ENCODE measurements at places on chromosomes 11 and 22.
A peak's percentile ranks its signal among the peaks of the same experiment; 100 is the strongest.

GRCh38 chr11:46180736-46181135 is 59.5 kb upstream of the PHF21A start:
- DNase-seq = no peak

- DNase-seq = no peak
These were observed 54.4 kb downstream of the ALX4 start for GRCh38 chr11:44255406-44256071.

DNA sequence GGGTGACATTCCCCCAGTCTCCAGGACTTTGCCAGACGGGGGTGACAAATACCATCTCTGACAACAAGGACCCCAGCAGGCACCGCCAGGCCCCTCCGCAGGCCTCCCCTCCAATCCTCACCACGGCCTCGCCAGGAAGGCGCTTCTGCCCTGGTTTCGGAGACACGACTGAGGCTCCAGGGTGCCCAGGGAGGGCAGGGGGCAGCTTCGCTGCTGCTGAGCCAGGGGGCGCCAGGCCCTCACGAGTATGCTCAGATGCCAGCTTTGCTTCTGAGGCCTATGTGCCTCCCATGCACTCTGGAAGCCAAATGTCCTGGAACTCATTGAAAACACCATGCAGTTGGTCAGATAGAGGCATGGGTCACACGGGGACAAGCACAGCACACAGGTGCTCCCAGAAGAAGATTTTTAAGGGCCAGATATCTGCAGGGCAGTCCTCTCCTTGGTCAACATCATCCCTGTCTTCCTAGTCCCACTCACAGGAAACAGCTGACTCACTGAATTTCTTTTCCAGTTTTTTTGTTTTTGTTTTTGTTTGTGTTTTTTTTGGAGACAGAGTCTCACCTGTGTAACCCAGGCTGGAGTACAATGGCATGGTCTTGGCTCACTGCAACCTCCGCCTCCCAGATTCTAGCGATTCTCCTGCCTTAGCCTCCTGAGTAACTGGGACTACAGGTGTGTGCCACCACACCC is 19.9 kb downstream of the BID start:
- DNase-seq = no peak

- DNase-seq = no peak
These were observed 15.7 kb upstream of the MEN1 start for GRCh38 chr11:64826062-64826461.

DNA sequence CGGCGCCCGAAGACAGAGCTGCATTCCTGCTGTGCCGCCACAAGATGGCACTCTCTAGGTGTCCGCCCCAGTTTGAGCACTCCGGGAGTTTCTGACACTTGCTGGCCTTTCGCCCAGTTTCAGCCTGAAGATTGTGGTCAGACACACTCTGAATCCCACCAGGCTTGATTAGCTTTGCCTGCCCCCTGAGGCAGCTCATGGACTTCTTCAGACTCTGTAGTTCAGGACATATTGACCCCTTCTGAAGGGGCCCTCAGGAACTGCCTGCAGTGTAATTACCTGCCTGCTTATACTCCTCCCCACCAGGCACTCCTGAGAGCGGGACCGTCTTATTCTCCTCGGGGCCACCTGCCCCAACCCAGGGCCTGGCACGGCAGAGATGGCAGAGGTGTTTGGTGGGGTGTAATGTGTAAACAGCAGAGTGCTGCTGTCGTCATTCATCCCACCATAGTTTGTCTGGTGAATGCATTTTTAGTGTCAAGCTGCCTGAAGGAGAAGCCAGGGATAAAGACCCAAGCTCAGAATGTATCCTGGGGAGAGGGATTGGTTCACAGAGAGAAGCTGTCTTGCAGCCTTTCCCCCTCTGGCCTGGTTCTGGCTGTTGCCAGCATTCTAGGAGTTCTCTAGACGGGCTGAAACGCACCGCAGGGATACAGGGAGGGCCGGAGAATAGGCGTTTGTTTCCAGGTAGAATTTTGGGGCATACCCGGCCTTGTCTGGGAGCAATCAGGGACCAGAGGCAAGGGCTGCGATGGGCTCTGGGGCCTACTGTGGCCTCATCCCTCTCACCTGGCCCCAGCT is 46.4 kb downstream of the EIF3F start:
- DNase-seq = peak; percentile 86

DNA sequence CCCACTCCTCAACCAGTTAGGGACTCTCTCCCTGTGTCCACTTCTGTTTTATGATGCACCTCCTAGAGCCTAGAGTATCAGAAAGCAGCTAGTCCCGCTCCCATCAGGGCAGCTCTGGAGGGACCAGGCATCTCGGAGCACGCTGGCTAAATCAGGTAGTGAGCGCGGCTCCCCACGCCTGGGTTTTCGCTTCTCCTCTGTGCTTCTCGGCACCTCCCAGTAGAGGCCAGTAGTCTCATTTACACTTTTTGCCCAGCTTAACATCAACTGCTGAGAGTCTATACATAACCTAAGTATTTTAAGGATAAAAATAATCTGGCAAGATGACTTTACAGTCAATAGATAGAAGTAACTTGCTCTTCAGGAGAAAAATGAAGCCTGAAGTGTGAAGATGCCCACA is 473.8 kb downstream of the OPCML start:
- DNase-seq = no peak

- peak; percentile 56 for DNase-seq
These were observed at the start of gene ELFN2 for GRCh38 chr22:37427135-37427710. Gene ELFN2, minus strand, starts transcription at chr22:37427479. Its CDS starts 51,945 bp downstream, at chr22:37375534.

DNA sequence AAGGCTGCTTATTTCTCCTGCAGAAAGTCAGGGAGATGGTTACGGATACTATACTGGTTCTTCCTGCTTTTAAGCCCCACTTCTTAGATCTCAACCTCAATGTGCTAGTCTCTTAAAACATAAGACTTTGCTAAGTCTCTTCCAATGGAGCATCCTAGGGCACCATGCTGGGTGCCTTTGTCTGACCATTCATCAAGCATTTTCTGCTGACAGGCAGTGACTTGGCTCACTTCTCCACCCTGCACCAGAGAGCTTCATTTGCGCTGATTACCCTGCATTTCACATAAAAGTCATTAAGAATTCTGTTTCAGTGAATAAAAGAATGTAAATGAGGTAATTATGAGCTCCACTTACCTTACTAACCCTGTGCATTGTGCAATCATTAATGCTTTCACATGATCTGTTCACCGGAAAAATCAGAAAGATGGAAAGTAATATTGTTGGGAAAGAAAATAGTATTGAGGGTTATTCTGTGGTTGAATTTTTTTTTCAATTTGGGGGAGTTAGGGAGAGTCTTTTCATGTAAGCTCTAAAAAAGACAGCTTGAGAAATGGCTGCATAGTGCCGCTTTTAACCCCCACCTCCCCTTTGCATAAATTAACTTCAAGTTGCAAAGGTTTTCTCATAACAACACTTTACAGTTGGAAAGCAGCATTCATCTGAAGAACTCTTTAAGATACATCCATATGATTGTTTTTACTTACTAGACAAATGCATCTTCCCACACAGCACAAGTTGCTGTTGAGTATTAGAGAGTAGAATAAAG is 677.3 kb upstream of the KIRREL3 start:
- DNase-seq = peak; percentile 42

GRCh38 chr11:59152312-59152951 is 9.8 kb downstream of the FAM111A start:
- no peak for DNase-seq
